ENCODE measurements at places on chromosomes 3 and 15.

DNA sequence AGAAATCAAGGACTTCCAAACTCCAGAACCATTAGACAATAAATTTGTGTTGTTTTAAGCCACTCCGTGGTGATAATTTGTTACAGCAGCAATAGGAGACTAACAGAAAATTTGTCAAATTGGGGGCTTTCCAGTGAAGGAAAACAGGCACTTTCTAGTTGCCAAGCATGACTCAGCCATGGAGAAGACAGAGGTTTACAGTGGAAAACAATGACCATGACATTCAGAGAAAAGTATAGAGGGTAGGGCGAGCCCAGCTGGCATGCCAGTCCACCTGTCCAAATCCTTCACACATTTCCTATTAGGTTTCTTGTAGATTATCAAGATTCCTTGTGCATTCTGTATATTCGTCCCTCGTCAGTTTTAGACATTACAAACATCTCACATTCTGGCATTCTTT lies 24.9 kb downstream of the SLCO2A1 start:
- DNase-seq = no peak

GRCh38 chr3:62525281-62525680 lies 151.9 kb upstream of the FEZF2 start:
- no peak for DNase-seq

- DNase-seq = no peak
Observed at GRCh38 chr3:197546307-197547085, 9.3 kb downstream of the BDH1 start.

DNA sequence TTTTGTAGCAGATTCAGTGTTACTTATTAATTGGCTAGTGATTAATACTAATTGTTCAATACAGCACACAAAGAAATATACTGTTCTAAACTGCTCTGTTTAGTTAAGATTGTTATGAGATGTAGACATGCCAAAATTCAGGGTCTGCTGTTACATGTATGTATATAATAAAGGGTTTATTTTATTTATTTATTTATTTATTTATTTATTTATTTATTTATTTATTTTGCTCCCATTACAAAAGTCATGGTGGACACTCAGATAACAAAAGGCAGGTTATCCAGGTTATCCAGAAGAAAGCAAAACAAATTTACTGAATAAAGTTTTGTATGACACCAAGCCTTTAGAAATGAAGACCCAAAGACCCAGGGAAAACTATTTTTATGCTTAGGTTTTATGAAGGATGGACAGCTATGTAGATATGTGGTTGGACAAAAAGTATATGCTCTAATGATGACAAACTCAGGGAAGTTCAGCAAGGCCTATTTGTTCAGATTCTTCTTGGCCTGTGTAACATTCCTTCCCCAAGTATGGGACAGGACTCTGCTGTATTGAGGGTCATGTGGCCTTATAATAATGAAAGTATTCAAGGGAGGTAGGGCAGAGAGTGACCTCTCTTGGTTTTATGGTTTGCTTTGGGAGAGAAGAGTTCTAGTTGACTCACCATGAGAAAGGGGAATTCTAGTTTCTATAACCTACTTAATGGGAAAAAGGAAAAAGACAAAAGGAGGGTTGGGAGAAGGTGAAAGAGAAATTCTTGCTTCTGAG lies 1056.8 kb downstream of the ROBO2 start:
- no peak for DNase-seq

DNA sequence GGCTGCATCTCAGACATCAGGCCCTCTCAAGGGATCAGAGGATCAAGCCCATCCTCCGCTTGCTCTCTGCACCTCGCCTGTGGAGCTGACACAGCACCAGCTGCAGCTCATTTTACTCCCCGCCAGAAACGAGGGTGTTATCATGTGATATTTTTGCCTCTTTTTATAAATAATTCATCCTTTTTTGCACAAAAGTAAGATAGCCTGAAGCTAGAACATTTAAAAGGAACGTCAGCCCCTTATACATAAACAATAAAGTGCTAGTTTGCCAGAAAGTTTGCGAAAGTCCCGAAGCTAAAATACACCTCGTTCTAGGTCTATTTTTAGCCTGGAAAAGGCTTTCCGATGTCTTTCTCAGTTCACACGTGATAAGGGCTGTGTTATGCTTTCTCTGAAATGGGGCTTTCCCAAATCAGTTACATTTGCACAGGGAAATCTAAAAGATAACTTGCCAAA lies 9.6 kb upstream of the FAM174B start:
- DNase-seq = no peak

GRCh38 chr15:34701536-34701935 lies 53.3 kb downstream of the GJD2 start:
- DNase-seq = no peak

DNA sequence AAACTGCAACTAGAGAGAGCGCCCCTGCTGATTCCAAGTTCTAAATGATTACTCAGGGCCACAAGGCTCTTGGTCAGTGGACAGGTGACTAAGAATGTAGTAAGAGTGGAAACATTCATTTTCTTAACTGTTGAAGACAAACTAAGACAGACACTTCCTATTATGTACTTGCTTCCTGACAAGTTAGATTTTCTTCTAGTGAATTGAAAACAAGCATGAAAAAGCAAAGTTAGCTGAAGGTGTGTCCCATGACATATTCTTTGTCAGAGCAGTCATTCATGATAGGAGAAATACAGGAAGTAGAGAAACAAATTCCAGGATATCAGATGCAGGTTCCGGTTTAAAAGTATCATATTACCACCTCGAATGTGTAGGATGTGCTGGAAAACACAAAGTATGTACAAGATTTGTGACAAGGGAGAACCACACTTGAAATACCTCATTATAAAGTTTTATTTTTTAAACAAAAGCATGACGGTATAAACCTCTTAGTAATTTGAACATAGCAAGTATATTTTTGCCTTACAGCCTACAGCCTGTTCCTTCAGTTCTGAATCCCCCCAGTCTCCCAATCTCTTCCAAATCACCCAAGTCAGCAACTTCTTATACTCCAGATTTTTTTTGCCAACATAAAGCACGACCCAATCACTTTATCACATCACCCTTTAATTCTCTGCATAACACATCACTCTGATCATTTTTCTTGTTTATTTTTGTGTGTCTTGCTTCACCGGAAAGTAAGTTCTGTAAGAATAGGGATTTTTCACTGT lies 6.2 kb downstream of the TSPAN3 start:
- no peak for DNase-seq

GRCh38 chr15:67834581-67835296 lies 5.1 kb downstream of the RNU6-1 start:
- no peak for DNase-seq

DNA sequence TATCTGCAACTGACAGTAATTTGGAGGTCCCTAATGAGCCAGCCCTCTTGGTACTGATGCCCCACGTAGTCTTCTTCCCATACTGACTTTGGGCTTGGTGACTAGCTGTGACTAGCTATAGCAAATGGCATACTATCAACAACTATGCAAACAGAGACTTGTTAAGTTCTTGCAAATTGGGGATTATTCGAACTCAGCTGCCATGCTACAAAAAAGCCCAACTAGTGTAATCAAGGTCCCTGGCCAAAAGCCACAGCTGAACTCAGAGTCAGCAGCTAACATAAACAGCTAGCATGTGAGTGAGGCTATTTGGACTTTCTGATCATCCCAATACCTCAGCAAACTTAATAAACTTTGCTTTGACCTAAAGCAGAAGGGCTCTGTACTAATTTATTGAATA lies 121.2 kb upstream of the PLXND1 start:
- no peak for DNase-seq

- no peak for DNase-seq
Observed at GRCh38 chr3:120560304-120561250, 35.6 kb upstream of the NDUFB4 start.

GRCh38 chr15:60005352-60006202 lies 1.5 kb downstream of the FOXB1 start:
- no peak for DNase-seq

DNA sequence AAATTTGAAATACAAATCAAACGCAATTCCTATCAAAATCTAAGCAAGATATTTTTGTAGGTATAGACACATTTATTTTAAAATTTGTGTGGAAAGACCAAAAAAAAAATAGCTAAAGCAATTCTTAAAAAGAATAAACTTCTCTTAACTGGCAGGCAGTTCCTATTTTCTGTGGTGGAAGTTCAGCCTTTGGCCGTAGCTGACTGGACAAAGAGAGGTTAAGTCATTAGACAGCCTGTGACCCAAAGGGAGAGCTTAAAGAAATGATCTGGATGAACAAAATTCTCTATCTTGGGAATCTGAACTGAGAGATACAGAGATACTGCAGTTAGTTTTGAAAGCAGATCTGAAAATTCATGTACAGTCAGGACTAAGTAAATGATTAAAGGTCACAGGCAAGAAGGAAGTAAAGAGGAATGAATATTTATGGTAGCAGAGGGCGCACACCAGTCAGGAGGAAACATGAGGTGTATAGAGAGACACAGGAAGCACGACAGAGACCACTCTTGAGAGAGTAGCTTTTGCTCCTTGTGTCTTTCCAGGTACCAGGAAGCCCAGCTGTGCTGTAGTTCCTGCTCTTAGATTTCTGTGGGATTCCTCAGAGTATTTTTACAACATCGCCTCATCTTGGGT lies 57.5 kb downstream of the TPRG1 start:
- no peak for DNase-seq

GRCh38 chr3:10973046-10973595 lies 19.4 kb upstream of the SLC6A1 start:
- no peak for DNase-seq

DNA sequence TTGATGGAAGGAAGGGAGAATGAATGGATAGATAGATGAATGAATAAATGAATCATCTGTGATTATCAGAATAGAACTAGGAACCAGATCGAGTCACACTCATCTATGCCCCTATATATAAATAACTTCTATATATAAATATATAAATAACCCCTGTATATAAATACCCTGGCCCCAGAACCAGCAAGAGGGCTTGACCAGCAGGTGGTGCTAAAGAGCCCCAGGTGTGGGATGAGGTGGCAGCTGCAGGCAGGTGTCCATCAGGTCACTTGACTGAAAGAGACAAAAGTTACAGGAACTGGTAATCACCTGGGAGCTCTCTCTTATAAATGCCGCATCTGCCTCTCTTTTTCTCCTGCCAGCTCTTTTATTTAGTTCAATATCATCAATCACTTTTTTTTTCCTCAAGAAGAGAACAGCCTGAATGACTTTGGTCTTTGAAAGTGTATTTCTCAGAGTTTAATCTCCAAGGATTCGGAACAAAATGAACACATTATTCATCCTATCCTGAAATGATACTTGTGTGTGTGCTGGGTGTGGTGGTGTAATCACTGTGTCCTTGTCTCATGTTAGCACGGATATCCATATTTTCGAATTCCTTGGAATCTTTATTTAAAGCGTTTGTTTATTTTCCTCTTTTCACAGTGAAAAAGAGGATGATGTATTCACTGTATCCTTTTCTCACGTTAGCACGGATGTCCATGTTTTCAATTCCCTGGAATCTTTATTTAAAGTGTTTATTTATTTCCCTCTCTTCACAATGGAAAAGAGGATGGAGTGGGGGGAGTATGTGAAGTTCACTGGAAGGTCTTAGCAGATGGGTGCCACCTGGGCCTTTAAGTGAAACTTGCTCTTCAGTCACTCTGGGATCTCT lies 35.4 kb upstream of the ATG7 start:
- peak; percentile 71 for DNase-seq

DNA sequence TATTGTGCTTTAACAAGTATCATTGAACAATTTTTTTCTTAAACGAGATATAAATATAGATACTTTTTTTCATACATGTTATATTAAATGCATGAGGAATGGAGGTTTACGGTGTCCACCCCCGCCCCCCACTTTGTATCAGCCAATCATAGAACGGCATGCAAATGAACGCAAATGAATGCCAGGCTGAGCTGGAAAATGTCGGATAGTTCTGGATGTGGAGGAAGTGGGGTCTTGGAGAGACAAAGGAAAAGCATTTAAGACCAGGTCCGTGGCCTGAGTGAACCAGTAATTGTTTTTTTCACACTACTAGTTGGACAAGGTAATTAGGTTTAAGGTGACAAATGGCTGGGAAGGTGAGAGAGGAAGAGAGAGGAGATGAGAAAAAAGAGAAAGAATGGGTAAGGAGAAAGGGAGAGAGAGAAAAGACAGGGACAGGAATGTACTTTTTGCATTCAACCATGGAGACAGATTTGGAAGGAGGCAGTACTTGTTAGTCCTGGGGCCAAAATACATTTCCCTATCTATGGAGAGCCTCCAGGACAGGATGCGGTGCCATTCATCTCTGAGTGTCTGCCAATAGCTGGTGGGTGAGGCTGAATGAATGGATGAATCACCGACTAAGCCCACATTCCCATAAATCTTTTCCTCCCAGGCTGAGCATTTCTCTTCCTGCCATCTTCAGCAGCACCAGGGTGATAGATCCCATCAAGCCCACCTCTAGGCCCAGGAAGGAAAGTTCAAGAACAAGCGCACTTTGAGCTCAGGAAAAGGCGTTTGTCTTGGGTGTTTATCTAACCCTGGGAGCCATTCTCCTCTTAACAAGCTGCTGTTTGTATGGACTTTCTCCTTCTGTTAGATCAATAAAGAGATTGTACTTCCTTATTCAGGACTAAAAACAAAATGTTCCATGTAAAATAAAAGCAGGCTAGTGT lies 1.4 kb upstream of the RAD18 start:
- DNase-seq = no peak

- DNase-seq = peak; percentile 85
Observed at GRCh38 chr3:151838574-151839312, 24.8 kb downstream of the AADAC start.

DNA sequence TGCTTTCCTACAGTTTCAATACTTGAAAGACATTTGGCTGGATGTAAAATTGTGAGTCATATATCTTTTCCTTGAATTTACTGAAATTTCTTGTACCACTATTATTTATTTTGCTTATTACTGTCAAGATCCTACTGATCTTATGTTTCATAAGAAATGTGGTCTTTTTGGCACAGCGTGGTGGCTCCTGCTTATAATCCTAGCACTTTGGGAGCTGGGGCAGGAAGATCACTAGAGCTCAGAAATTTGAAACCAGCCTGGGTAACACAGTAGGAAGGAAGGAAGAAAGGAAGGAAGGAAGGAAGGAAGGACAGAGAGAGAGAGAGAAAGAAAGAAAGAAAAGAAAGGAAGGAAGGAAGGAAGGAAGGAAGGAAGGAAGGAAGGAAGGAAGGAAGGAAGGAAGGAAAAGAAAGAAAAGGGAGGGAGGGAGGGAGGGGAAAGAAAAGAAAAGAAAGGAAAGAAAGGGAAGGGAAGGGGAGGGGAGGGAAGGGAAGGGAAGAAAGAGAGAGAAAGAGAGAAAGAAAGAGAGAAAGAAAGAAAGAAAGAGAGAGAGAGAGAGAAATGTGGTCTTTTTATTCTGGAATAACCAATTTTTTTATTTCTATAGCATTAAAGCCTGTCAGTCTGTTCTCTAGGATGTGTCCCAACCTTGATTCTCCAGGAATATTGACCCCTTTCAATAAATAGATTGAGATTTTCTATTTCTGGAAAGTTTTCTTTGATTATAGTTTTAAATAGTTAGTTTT lies 572.0 kb upstream of the TGFBR2 start:
- DNase-seq = no peak

Data from erythroblast (primary cell).